ENCODE measurements at places on chromosomes 5 and 9.

- no peak for DNase-seq
Measured at GRCh38 chr5:159241946-159242552, 21.0 kb upstream of the UBLCP1 start.

- no peak for DNase-seq
Measured at GRCh38 chr9:82356131-82356530, 367.6 kb downstream of the SPATA31D1 start.

GRCh38 chr5:135481387-135481786, 29.2 kb upstream of the TIFAB start:
- DNase-seq = no peak

GRCh38 chr9:93254061-93254481, 70.1 kb downstream of the WNK2 start:
- no peak for DNase-seq

- DNase-seq = no peak
Measured at GRCh38 chr9:114110180-114110579, 11.1 kb upstream of the KIF12 start.

DNA sequence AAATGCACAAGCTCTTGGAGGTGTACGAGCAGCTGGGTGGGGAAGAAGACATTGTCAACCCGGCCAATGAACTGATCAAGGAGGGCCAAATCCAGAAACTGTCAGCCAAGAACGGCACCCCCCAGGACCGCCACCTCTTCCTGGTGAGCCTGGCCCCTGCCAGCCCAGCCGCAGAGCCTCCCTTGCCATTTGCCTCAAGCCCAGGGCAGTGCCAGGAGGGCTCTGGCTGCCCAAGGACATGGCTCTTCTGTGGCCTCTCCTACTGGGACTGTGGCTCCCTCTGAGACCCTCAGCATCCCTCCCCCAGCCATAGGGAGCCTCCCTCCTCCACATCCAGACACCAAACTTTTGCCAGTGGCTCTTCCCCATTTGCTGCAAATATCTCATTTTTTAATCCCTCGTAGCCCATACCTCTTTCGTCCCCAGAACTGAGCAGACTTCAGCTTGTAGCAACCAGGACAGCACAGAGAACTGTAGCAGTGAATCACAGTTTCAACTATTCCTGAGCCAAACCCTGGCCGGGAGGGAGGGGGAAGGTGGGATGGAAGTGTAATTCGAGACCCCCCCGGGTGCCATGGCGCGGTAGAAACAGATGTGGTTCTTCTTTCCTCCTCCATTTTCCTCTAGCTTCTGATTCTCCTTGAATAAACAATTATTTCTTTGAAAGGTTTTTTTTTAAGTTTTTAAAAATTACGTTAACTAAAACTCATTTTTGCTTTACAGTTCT, 44.5 kb upstream of the SUSD3 start:
- DNase-seq = no peak

DNA sequence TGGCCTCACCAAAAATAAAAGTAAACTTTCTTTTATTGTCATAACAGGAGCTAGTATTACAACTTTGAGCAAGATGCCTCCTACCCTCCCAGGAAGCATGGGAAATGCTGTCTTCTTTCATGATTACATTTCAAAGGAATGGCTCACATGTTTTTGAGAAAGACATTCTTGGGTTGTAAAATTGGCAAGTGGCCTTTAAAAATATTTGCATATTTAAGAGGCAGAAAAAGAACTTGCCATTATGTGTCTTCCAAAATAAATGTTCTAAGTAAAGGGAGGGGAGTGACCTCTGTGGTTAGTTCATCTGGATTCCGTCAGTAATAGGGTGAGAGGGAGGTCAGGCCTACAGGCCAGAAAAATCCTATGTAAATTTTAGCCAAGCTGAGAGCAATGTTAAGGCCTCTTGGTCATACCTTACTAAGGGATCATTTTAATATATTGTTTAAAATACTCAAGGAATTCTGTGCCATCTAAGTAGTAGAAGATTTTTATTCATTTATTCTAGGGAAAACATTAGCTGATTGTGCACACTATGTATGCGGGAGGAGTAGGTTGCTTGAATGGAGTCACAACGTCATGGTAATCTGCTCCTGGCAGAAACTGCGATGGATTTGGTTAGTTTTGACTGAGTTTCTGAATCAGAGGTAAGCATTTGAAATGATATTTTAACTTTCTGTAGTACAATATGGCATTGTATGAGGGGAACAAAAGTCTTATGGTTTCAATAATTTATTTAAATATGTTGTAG, 1485.7 kb upstream of the CDH9 start:
- no peak for DNase-seq

DNA sequence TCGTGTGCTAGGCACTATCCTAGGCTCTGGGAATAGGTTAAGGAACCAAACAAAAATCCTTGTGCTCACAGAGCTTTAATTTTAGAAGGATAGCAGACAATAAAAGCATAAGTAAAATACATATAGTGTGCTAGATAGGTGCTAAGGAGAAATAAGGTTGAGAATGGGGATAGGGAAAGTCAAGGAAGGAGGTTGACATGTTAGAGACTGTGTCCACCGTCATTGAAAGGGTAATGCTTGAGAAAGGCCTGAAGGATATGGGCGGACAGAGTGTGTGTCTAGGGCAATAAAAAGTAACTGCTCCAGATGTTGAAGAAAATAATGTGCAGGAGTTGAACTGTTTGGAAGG, 482 bp upstream of the TDRD7 start:
- DNase-seq = no peak

- no peak for DNase-seq
Measured at GRCh38 chr9:134966270-134966669, 48.6 kb upstream of the FCN1 start.

Measured in NCI-H1436 (cell line).